ENCODE measurements at places on chromosomes 5 and 9. TPM values are rescaled to one million over a fixed set of nuclear protein-coding genes. Genes with fewer than 3 reads are reported as not detected.

Gene NEUROG1
- total RNA-seq = not detected

Gene BTNL8
- total RNA-seq = 0.20 TPM

Gene DND1
- total RNA-seq = 2.7 TPM

Gene SGCD
- total RNA-seq = not detected

DNA sequence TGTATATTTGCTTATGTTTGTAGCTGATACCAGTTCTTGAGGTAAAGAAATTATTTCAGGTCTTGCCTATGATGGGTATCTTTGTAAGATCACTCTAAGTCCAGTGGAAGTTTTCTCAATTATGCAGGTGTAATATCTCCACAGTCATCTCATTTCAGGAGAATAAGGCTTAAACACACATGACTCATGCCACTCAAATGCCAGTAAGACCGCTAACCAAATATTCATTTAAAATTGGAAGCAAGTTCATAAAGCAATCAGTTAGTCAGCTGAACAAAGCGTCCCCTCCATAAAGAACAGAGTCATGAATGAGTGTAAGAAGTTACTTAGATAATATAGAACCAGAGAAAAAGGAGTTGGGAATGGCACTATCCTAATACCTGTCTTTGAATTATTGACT lies 248.7 kb downstream of the LURAP1L start:
- no peak overlapping the region for H3K27ac ChIP-seq
- no peaks in the 10 kb centered on the region for H3K27me3 ChIP-seq
- no peak for DNase-seq
- no peaks in the 10 kb centered on the region for H3K4me1 ChIP-seq
- H3K4me3 ChIP-seq = no peak overlapping the region
- H3K36me3 ChIP-seq = no peaks in the 10 kb centered on the region

DNA sequence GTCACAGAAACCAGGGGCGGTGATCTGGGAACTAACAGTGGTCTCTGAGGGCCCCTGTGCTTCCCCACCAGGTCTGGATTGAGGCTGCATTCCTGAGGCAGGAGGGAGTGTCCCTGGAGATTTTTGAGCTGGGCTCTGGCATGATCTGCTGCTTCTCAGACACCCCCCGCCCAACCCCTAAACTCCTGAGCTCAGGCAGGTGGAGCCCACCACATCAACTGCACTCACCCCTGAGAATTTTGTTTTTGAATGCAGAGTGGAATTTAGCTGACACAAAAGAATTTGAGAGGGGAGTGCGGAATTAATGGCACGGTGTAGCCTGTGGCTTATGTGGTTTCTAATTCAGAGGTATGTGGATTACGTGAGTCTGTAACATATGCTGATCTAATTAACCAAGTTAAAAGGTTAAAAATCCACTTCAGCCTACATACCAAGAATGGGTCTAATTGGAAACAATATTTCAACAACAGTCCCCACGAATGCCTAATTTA lies 23.9 kb upstream of the CTSL start:
- H3K27ac ChIP-seq = no peak overlapping the region
- no peaks in the 10 kb centered on the region for H3K27me3 ChIP-seq
- H3K4me1 ChIP-seq = peaks cover 2% of the 10 kb centered on the region
- no peaks in the 10 kb centered on the region for H3K36me3 ChIP-seq
- no peak overlapping the region for H3K4me3 ChIP-seq

- H3K27me3 ChIP-seq = no peaks in the 10 kb centered on the region
- DNase-seq = no peak
- peaks cover 6% of the 10 kb centered on the region for H3K36me3 ChIP-seq
Observed at GRCh38 chr5:61496860-61497259, 164.8 kb downstream of the ZSWIM6 start.

DNA sequence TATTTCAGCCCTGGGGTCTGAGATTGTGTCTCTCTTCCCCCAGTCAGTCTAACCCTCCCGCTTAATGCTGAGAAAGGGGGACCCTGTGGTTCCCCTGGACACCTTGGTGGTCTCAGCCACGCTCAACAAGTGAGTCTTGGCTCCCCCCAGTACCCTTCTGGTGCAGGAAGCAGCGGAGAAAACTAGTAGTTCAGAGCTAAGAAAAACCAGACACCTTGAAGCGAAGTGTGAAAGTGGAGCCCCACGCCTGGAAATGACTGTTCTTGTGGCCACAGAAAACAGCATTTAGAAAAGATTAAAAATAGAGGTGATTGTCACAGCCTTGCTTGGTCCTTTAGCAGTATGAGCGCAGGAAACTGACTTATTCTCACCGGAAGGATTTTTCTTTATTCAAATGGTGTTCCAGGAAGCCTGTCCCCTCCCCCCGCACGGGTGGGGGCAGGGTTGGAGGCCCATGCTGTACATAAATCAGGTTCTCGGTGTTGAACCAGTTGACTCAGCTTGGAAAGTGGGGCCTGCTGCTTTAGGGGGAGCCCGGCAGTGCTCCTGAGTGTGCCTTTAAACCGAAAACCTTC lies 8.1 kb downstream of the ARPC5L start:
- H3K27ac ChIP-seq = peak overlapping the region; percentile 98
- H3K4me1 ChIP-seq = peaks cover 40% of the 10 kb centered on the region

DNA sequence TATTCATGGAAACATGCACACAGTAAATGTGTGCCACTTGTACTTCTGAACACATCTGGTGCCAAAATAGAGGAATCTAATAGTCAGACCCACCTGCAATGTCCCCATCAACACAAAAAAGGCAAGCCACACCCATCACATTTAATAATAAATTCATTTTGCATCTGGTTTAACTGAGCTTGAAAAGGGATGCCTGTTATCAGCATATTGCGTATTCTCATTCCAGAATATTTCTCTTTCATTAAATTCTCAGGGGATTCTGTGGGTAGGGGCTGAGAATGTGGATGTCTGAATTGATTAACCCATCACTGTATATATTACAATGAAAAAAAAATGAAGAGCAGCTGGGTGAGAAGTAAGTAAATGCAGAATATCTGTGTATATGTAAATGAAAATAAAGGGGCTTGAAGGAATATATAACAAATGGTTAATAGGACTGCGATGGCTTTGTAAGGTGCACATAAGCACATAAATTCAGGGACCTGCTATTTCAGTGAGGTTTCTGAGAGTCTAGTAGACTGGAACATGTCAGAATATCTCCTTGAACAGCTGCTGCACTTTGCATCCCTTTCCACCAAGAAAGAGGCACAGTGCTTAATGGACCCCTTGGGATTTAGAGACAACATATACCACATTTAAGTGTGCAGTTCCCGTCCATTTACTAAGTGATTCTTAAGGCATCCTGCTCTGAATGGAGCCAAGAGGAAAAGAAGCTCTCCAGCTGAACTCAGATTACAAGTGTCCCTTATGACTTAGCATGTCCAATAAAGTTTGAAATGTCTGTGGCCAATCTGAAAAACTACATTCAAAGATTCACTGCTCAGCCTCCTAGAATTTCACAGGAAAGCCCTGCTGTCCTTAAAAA lies 104.1 kb upstream of the NIPBL start:
- peaks cover 2% of the 10 kb centered on the region for H3K36me3 ChIP-seq
- H3K4me3 ChIP-seq = no peak overlapping the region
- no peak for DNase-seq
- no peak overlapping the region for H3K27ac ChIP-seq
- H3K4me1 ChIP-seq = no peaks in the 10 kb centered on the region

GRCh38 chr5:28014779-28015178 lies 976.4 kb upstream of the CDH9 start:
- no peaks in the 10 kb centered on the region for H3K4me1 ChIP-seq
- DNase-seq = no peak
- H3K36me3 ChIP-seq = no peaks in the 10 kb centered on the region
- no peaks in the 10 kb centered on the region for H3K27me3 ChIP-seq

DNA sequence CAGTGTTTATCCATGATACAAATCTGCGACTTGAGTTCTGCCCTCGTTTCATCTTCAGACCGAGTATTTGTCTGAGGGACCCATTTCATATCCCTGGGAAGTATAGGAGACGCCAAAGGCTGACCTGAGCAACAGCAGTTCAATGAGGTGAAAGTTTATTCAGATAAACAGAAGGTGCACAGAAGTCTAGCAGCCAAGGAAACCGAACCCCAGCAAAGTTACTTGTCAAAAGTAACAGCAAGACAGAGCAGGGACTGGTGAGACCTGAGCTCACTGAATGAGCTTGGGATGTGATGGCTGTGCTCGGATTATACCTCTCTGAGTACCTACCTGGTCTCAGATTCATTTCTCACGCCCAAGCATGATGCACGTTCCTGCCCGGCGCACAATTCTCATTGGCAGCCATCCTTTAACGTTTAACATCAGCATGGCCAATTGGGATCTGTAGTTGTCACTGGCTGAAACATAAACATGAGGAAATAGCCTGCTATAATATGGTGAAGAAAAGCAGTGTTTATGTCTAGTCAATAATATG lies 599 bp downstream of the LYRM7 start:
- peaks cover 29% of the 10 kb centered on the region for H3K4me1 ChIP-seq
- H3K36me3 ChIP-seq = peaks cover 16% of the 10 kb centered on the region
- peak overlapping the region; percentile 95 for H3K27ac ChIP-seq
- DNase-seq = peak; percentile 29

GRCh38 chr5:157456301-157456700 lies 3.7 kb upstream of the NIPAL4 start:
- no peak for DNase-seq
- H3K27ac ChIP-seq = no peak overlapping the region
- H3K4me3 ChIP-seq = no peak overlapping the region

DNA sequence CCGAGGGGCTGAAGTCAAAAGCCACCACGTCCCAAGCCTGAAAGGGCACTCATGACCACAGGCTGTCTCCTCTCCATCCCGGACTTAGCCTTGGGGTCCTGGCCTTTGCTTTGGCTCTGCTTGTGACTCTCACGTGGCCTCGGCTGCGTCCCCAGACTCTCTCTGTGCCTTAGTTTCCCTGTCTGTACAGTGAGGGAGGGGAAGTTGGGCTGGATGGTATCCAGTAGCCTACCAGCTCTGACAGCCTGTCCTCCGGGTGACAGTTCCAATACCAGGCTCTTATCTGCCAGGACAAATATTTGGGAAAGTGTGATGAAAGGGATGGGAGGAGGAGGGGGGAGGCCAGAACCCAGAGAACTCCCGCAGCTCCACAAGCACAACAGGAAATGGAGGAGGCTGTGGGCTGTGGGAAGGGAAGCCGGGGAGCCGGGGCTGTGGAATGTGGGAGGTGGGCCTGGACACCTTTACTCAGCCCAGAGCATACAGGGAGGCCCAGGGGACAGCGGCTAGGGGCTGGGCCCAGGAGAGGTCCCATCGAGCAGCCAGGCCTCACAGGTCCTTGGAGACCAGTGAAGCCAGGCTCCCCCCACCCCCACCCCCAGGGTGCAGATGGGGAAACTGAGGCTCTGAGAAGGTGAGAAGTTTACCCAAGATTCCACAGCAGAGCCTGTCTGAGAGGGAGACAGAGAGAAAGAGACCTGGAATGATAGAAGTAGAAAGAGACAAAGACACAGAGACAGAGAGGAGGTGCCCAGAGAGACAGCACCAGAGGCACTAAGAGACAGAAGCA lies 18.3 kb downstream of the PDGFRB start:
- H3K36me3 ChIP-seq = no peaks in the 10 kb centered on the region
- H3K27me3 ChIP-seq = no peaks in the 10 kb centered on the region
- no peaks in the 10 kb centered on the region for H3K4me1 ChIP-seq

DNA sequence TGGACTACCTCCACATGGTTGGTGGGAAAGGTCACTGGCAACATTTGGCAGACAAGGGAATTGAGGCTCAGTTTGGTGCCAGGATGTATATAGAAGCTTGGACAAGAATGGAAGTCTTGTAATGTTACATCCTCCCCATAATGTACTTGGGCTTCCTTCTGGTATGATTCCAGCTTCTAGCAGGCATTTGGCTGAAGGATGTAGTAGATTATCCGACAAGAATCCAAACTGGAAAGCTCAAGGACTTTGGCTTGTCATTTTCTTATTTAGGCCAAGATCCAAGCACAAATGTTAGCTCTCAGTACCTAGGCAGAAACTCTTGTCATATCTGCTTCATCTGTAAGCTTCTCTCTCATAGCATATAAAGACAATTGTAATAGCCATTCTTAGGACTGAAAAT lies 209.1 kb downstream of the MAPKAP1 start:
- peaks cover 8% of the 10 kb centered on the region for H3K4me1 ChIP-seq
- H3K4me3 ChIP-seq = no peak overlapping the region
- no peak for DNase-seq
- H3K27me3 ChIP-seq = no peaks in the 10 kb centered on the region
- H3K27ac ChIP-seq = no peak overlapping the region
- H3K36me3 ChIP-seq = peaks cover 9% of the 10 kb centered on the region

GRCh38 chr9:88754452-88754851 lies 219.5 kb downstream of the NXNL2 start:
- no peaks in the 10 kb centered on the region for H3K4me1 ChIP-seq
- H3K27me3 ChIP-seq = peaks cover 6% of the 10 kb centered on the region
- no peak overlapping the region for H3K27ac ChIP-seq
- no peak overlapping the region for H3K4me3 ChIP-seq
- no peak for DNase-seq
- no peaks in the 10 kb centered on the region for H3K36me3 ChIP-seq
